AG09309 (cell line): ENCODE measurements at places on chromosomes 7 and 10.

DNA sequence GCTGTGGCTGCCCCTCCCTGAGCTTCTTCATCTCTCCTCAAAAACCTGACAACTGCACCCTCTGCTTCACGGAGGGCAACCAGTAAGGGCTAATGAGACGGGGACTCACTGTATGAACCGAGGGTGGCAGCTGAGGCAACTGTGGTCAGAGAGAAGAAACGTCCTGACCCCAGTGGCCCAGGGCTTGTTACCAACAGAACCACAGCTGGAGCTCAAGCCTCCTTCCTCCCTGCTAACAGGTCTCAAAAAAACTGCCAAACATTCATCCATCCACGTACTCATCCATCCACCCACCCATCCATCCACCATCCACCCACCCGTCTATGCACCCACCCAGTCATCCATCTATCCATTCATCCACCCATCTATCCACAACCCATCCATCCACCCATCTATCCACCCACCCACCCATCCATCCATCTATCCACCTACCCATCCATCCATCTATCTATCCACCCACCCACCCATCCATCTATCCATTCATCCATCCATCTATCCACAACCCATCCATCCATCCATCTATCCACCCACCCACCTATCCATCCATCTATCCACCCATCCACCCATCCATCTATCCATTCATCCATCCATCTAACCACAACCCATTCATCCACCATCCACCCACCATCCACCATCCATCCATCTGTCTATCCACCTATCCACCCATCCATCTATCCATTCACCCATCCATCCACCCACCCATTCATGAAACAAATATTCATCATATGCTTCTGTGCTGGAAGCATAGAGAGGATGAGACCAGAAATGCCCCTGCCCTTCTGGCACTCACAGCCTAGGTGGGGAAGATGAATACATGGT lies 111.7 kb downstream of the PDGFA start:
- DNase-seq = no peak

GRCh38 chr10:130726996-130727725 lies 584.4 kb downstream of the TCERG1L start:
- DNase-seq = no peak

DNA sequence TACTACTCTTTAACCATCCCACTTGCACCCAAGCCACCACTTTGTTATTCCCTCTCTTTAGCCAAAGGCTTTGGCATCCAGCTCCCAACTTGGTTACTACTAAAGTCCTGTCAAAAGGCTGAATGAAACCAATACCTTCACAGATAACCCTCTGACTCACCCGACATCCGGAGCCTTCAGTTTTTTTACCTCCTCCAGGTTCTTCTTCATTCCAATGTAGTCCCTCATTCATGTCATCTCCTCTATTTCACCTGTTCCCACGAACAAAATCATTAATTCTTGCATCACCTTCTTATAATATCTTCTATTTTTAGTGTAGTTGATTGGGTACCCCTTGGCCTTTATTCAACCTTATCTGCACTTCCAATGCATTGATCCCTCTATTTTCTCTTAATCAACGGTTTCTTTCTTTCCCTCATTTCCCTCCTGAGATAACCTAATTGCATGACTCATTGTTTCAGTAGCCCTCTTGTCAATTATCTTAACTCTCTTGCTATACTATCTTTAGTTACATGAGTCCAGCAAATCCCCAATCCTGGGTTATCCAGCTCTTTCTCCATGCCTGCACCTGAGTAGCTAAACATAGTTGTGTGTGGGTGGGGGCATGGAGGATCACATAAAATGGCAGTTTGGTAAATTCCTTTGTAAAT lies 87.2 kb upstream of the COL1A2 start:
- no peak for DNase-seq

GRCh38 chr7:140261522-140261921 lies 84.7 kb upstream of the KDM7A start:
- no peak for DNase-seq

DNA sequence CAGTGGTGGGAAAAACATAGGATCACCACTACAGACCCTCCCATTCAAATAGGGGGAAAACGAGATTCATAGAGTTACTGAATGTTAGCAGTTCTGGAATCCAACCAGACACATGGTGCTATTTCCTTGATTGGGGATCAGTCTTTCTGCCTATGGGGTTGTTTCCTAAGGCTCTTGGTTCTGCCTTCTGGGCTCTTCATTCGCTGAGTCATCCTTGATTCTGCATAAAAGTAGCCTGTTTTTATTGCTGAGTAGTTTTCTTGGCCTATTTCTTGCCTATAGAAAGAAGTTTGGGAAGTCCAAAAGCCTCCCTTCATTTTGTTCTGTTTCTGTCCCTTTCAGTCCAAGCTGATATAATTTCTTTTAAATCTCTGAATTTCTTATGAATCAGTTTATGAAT lies 99.3 kb upstream of the OIT3 start:
- DNase-seq = no peak

DNA sequence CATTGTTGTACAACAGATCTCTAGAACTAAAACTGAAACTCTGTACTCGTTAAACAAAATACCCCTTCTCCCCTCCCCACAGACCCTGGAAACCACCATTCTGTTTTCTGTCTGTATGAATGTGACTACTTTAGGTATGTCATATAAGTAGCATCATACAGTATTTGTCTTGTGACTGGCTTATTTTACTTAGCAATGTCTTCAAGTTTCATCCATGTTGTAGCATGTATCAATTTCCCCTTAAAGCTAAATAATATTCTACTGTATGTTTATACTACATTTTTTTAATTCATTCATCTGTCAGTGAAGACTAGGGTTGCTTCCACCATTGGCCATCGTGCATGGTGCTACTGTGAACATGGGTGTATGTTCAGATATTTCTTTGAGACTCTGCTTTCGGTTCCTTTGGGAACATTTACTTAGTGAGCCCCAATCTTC lies 71.2 kb upstream of the RPA3 start:
- DNase-seq = no peak

DNA sequence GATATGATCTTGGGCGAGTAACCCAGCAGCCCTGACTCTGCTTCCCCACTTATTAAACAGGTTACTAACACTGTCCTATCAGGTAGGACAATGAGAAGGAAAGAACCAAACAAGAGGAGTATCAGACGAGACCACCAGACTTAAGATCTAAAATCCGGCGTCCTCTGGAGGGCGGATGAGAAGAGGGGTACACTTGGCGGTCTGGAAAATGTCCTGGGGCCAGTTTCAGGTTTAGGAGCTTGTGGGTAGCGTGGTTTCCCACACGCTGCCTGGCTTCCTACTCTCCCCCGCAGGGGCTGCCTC lies 635 bp downstream of the ZNF32 start:
- DNase-seq = no peak

DNA sequence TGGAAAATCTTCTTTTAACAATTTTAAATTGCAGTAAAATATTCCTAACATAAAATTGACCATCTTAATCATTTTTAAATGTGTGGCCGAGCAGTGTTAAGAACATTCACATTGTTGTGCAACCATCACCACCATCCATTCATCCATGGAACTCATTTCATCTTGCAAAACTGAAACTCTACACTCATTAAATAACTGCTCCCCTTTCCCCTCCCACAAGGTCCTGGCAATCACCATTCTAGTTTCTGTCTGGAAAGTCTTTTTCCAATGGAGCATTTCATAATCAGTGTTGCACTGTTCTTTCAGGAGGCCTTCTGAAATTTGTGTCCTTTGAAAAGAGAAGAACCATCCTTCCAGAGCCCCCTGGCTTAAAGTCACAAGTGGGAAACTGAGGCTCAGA lies 233.1 kb downstream of the PLXNA4 start:
- DNase-seq = peak; percentile 5

- no peak for DNase-seq
Measured at GRCh38 chr7:158369866-158370265, 217.8 kb downstream of the PTPRN2 start.

GRCh38 chr7:39035903-39036302 lies 58.2 kb downstream of the POU6F2 start:
- DNase-seq = no peak

DNA sequence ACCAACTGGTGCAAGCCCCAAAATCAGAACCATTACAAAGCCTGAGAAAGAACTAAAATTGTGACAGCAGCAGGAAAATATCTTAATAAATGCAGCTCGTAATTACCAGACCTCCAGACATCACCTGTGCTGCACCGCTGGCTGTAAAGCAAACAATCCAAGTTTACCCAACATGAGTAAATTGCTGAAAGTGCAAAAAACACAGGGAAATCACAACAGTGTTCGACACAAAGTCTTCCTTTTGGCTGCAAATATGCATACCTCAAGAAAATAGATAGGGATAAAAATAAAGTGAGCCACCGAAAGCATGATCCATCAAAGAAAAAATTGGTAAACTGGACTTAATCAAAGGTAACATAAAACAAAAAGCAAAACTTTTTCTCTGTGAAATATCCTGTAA lies 101.7 kb downstream of the SLC16A9 start:
- no peak for DNase-seq

GRCh38 chr10:10901906-10902305 lies 115.8 kb upstream of the CELF2 start:
- DNase-seq = no peak

- DNase-seq = peak; percentile 31
Measured at GRCh38 chr7:137820677-137821420, 25.9 kb downstream of the DGKI start.

GRCh38 chr7:140146574-140146973 lies 30.2 kb downstream of the KDM7A start:
- no peak for DNase-seq

- DNase-seq = no peak
Measured at GRCh38 chr7:2307690-2308107, 6.5 kb downstream of the SNX8 start.

DNA sequence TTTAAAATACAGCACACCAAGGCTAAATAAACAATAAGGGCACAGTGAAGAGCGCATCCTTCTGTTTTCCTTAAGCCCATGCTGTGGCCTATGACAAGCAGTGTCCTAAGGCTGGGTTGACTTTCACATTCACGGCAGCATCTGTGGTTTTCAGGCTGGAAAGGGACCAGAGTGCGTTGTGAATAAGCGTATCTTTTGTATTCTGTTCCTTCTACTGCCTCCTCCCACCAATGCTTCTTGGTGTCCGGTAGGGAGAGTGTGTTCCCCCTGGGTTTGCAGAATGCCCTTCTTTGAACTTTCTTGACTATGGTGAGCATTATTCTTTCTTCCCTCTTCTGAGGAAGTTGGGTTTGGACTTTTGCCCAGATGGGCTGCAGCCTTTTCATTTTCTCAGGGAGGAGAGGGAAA lies 73.6 kb downstream of the ABCA13 start:
- no peak for DNase-seq

GRCh38 chr7:90951986-90952954 lies 312.0 kb upstream of the FZD1 start:
- no peak for DNase-seq

GRCh38 chr10:96271016-96271815 lies at the start of gene BLNK:
BLNK (minus strand) TSS chr10:96271569; CDS start chr10:96271398, 171 bp downstream.
- no peak for DNase-seq

- no peak for DNase-seq
Measured at GRCh38 chr10:71157435-71157834, 54.9 kb upstream of the UNC5B start.

GRCh38 chr7:100675581-100676350 lies 2.2 kb downstream of the GNB2 start:
- DNase-seq = no peak

GRCh38 chr7:104656467-104656866 lies 328.1 kb downstream of the LHFPL3 start:
- no peak for DNase-seq

DNA sequence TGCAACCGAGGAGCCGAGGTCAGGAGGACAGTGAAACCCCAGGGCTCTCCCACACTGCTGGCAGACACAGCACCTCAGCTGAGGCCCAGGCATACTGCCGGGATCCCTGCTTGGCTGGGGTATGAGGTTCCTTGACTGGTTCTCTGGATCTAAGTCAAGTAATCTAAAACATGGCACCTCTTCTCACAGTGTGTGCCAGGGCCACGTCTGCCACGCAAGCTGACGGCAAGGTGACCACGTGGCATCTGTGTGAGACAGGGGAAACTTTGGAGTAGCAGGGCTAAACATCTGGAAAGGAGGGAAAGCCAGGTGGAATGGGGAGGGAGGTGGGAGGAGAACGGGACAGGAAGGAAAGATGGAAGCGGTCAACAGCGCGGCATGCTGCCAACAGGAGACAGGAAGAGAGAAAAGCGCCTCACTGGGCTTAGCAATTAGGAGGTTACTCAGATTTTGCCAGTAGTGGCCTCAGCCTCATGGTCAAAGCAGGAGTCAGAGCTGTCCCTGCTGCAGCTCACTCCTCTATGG lies 103.7 kb downstream of the CXCL12 start:
- no peak for DNase-seq

DNA sequence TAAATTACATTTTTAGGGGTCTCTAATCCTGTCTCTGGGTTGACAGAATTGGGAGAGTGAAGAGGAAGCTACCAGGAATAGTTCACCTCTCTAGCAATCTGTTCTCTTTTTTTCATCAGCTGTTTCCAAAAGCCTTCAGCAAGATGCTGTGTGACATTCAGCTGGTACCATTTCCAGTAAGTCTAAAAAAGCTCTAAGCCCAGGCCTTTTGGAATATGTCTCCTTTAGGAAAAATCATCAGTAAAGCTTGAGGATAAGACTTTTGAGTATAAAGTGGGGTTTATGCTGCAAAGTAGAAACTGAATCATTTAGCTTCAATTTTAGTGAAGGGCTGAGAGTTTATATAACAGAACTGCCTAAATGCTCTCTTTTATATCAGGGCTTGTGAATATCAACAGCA lies 81.5 kb downstream of the CCNY start:
- DNase-seq = no peak

DNA sequence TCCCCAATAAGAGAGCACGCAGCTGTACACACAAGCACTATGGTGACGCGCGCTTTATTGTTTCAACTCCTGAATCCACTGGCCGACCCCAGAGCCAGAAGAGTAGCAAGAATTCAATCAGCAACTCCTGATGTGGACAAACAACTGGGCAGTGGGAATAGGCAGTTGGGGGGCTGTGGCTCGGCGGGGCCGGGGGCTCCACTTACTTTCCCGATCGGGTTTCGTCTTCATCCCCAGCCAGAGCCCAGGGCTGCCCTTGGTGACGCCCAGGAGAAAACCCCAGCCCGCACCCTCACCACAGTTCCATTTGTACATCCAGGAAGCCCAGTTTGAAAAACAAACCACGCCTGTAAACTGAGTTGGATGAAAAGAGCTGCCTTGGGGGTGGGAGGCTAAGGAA lies 38.7 kb downstream of the DAGLB start:
- DNase-seq = no peak

DNA sequence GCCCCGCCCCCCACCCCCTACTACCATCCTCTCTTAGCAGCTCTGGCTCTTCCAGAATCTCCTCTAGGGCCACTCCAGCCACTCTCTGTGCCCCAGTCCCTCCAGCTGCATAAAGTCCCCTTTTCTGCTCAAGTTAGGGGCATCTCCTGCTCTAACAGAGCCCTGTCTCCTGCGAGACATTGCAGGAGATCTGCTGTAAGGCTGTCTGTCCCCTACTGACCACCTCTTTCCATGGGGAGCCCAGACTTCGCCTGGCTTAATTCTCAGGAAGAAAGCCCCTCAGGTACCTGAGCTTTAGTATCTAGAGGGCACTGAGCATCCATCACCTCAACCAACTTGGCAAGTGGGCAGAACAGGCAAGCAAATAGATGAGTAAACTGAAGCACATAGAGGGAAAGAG lies 200.7 kb upstream of the ZMIZ1 start:
- DNase-seq = no peak

- no peak for DNase-seq
Measured at GRCh38 chr10:122168598-122169394, 102.3 kb upstream of the BTBD16 start.
